Activated T-cell treated with anti-CD3 and anti-CD28 coated beads for 1 hour (primary cell): ENCODE measurements at places on chromosomes 1 and 21.

GRCh38 chr21:31801551-31802219 is 69.8 kb upstream of the SCAF4 start:
- DNase-seq = no peak

GRCh38 chr1:28374297-28374696 is 4.8 kb downstream of the PHACTR4 start:
- no peak for DNase-seq

DNA sequence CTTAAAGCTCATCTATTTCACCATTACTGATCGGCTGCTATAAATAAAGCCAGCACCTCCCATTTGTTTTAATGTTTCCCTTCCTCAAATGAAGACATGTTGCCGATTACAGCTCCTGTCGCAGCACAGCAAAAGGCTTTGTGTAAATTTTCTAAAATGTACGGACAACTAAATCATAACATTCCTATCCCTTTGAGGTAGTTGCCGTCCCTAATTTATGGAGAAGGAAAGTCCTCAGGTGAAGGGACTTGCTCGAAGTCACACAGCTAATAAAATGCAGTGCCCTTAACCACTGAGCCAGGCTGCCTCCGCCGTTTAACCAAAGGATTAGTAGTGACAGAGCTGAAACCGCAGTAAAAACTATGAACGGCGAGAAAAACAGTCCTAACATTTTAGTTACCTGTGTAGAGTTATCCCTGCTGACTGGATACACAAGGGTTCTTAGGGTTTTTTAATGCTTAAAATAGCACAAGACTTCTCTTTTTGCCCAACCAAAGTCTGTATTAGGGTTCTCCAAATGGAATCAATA is 871 bp downstream of the PINK1 start:
- no peak for DNase-seq

GRCh38 chr1:108055387-108055786 is 90.4 kb upstream of the VAV3 start:
- no peak for DNase-seq

- no peak for DNase-seq
These were observed 41.3 kb downstream of the DYRK1A start for GRCh38 chr21:37407719-37408420.

DNA sequence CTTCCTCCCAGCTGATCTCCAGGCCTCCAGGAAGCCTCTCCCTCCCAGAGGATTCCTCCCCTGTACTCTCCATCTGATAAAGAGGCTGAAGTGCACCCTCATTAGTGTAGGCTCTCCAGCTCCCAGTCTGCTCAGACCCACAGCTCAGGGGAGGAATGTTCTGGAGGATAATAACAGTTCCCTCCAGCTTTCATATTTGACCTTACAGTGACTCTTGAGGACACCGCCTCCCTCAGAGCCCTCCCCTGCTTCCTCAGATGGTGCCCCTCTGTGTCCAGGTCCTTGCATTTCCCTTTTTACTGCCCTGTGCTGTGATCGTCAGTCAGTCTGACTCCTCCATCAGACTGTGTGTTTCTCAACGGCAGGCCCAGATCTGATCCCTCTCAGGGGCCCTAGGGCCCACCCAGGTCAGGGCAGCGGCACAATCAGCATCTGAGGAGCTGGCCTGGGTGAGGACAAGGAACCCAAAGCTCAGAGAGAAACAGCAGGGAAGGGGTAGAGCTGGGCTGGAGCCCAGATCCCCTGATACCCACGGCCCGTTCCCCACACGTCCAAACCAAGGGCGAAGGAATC is 1.1 kb upstream of the SHISAL2A start:
- DNase-seq = no peak

GRCh38 chr1:66492424-66492823 is 41.5 kb upstream of the SGIP1 start:
- no peak for DNase-seq

GRCh38 chr1:37682334-37682987 is 9.9 kb upstream of the CDCA8 start:
- DNase-seq = peak; percentile 81

GRCh38 chr1:205680073-205680851 is at the start of gene SLC45A3:
SLC45A3 (minus strand) TSS chr1:205680509; CDS start chr1:205664656, 15,853 bp downstream.
- DNase-seq = peak; percentile 36

GRCh38 chr1:231923491-231924041 is 297.0 kb downstream of the DISC1 start:
- no peak for DNase-seq

GRCh38 chr1:65258106-65258505 is 51.2 kb upstream of the DNAJC6 start:
- no peak for DNase-seq

- DNase-seq = no peak
These were observed 39.4 kb upstream of the ZFYVE9 start for GRCh38 chr1:52102336-52103013.

DNA sequence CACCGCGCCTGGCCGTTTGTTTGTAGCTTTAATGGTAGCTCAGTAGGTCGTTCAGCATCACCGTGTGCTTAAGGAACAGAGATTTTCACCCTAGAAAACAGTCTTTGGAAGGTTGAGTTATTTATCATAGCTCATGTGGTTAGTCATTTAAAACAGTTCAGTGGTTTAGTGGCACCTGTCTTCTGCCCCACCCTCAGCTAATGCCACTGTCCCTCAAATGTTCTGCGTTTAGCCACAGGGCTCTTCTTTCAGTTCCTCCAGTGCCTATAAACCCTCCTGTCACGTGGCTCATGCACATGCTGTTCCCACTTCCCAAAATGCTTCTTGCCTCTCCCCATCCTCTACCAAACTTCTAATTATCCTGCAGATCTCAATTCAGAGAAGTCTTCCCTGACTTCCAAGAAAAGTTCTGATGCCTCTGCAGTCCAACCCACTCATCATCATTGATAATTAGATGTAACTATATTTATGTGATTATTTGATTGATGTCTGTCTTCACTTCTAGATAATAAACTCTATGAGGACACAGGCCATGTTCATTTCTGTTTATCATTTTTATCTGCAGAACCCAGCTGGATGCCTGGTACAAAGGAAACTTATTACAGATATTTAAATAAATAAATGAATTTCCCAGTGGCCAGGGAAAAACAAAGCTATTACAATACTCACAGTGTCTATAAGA is 14.4 kb upstream of the DIPK1A start:
- DNase-seq = no peak

DNA sequence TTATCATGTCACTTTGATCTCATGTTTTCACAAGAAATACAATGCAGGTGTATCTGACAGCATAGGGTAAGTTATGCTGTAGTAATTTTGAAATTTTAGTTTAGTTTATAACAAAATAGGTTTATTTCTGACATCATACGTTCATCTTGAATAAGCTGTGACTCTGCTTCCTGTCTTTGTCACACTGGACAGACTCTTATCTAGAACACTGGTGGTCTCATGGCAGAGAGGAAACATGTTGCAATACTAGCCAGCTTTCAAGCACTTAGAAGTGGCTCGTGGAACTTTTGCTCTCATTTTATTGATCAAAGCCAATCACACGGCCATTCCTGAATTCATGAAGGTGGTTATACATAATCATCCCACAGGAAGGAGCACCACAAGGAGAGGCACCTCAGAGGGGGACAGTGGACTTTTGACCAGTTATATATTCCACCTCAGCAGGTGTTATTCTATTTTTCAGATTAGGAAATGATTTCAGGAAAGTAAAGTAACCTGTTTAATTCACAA is 46.5 kb downstream of the CYP2J2 start:
- DNase-seq = no peak

- DNase-seq = no peak
These were observed 787 bp downstream of the PTGFR start for GRCh38 chr1:78491451-78492071.

DNA sequence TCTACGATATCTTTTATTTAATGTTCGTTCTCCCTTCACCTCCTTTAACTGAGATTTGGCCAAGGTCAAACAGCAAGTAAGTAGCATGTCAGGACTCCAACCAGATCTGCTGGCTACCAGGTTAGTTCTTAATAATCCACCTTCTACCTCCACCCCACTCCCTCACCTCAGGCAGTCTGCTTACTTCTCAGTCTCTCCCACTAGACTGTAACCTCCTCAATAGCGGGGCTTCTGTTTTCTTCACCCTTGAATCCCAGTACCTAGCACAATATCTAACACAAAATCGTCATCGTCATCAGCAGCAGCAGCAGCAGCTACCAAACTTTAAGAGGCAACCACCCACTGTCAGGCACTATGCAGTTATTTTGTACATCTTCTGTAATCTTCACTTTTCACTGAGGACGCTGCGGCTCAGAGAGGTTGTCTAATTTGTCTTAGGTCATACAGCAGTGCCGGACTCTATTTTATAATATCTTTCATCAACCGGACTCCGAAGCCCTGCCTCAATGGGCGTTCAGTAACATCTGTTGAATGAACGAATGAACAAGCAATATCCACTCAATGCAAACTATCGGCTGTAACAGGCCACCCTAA is 859 bp upstream of the MAGI3 start:
- DNase-seq = no peak

GRCh38 chr1:44043176-44044070 is 12.2 kb upstream of the SLC6A9 start:
- no peak for DNase-seq

DNA sequence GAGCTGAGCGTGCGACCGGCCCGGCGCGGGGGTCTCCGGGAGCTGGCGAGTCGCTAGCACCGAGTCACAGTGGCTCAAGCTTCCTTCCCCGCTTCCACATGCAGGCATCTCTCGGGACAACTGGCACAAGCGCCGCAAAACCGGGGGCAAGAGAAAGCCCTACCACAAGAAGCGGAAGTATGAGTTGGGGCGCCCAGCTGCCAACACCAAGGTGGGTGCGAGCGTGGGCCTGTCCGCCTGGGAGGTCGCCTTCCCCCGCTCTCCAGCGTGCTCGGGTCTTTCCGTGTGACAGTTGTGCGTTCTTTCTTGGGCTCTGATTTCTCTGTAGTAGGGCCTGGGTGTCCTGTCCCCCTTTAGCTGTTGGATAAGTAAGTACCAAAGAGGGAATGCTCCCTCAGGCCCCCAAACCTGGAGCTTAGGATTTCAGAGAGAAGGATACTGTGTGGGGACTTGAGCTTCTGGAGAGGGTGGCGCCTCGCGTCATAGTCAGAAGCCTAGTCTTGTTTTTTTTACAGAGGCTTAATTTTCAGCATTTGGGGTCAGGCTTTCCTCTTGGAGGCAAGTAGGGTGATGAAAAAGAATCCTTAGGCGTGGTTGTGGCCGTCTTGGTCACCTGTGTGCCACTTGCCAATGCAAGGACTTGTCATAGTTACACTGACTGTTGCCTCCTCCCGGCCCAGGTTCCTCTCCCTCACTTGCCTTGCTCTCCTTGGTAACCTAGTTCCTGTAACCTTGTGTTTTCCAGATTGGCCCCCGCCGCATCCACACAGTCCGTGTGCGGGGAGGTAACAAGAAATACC is 790 bp downstream of the RPS8 start:
- peak; percentile 30 for DNase-seq

GRCh38 chr1:178004926-178005391 is 35.1 kb upstream of the SEC16B start:
- no peak for DNase-seq

- no peak for DNase-seq
These were observed 43.2 kb downstream of the KIF26B start for GRCh38 chr1:245197911-245198379.

DNA sequence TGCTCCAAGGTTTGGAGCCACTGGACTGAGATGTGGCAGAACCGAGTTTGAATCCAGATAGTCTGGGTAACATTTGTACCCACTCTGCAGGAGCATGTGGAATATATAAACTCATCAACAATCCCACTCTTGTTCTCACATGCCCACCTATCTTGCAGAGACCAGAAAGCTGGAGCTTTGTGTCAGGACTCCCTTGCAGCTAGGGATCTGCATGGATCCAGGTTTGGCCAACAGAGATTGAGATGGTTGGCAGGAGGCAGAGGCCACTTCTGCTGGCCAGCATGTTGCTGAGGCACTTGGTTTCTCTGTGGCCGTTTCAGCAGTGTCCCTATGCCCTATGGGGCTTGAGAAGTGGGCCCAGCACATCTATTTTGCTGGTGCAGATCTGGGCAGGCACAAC is 208.3 kb downstream of the KAZN start:
- no peak for DNase-seq

DNA sequence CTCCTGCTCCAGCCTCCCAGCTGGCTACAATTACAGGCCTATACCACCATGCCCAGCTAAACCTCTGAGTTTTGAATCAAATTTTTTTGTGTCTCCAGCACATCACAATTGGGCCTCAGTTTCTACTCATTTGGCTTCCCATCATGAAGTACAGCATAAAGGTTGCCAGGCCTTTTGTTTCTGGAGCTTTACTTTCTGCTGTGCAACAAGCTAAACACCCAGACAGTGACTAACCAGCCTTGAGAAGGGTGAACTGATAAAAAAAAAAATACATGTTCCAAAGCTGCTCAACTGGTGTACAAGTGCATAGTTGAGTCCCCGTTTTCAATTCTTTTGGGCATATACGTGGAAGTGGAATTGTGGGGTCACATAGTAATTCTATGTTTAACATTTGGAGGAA is 25.1 kb downstream of the TIAM1 start:
- no peak for DNase-seq

DNA sequence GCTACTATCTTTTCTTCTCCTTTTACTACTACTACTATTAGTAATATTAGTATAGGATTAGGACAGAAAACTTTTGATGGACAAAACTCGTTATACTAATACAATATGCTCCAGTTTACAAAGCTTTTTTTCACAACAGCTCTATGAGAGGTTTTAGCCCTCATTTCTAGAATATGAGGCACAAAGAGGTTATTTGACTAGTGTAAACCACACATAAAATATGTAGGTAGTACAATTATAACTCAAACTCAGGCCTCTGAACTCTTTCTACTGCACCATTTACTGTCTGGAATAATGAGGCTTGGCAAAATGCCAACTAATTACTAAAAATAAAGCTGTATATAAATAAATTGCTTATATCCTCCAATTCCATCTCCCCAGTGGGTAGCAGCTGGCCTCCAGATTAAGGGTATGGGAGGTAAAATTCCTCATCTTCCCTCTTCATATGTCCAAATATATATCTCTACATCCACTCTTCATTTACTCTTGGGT is 99.9 kb downstream of the LYST start:
- no peak for DNase-seq

GRCh38 chr1:85313888-85314696 is 37.7 kb upstream of the BCL10 start:
- DNase-seq = no peak
